ENCODE measurements at places on chromosomes 3 and 15. TPM values are rescaled to one million over a fixed set of nuclear protein-coding genes. Genes with fewer than 3 reads are reported as not detected.

DNA sequence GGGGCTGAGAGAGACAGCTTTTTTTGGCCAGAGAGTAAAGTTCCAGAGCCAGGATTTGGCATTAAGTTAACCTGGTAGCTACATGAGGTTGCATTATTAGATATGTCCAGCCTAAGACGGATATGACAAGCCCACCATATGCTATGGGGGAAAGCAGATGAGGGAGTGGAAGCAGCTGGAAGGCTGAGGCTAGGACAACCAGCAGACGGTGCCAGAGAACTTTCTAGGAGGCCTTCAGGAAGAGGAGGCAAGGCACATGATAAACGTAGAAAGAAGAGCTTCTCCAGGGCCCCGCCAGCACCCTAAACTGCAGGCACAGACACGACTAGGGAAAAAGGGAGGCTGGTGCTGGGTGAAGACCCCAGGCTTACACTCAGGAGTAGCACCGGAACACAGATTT is 87.0 kb downstream of the CTNNB1 start:
- DNase-seq: no peak

GRCh38 chr3:45719655-45720487 is 30.7 kb downstream of the SACM1L start:
- peak; percentile 40 for DNase-seq

DNA sequence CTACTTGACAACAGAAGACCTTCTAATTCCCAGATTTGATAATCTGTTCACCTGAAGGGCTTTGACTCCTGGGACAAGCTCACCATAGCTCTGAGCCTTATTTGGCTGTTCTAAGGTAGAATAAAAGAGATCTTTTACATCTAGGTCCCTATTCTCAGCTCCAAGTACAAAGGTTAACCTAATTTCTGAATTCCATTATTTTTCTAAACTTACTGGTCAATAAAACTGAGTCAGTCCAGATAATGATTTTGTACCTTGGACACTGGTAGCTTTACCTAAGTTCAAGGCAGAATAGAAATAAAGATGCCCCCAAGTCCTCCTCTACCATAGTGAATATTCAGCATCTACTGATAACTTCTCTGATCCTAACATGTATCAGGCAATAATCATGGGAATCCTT is 81.8 kb upstream of the MEX3B start:
- DNase-seq: no peak

GRCh38 chr3:100029689-100030088 is 84.6 kb downstream of the FILIP1L start:
- no peak for DNase-seq

- DNase-seq: no peak
Observed at GRCh38 chr15:63918317-63918672, 84.5 kb upstream of the HERC1 start.

DNA sequence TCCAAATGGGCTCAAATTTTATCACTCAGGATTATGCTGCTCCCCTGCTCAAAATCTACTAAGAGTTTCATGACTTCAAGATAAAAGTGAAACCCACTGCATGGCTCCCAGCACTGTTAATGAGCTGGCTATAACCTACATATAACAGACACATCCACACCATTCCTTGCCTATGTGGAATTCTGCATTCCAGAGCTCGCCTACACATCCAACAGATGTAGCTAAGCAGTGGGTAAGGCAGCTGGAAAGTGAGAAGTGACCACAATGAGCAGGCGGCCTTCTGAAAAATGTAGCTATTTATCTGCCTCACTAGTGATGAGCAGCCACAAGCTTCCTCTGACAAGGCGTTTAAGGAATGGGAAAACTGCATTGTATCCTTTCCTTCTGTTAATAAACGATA is 92.0 kb upstream of the TRIM42 start:
- no peak for DNase-seq

DNA sequence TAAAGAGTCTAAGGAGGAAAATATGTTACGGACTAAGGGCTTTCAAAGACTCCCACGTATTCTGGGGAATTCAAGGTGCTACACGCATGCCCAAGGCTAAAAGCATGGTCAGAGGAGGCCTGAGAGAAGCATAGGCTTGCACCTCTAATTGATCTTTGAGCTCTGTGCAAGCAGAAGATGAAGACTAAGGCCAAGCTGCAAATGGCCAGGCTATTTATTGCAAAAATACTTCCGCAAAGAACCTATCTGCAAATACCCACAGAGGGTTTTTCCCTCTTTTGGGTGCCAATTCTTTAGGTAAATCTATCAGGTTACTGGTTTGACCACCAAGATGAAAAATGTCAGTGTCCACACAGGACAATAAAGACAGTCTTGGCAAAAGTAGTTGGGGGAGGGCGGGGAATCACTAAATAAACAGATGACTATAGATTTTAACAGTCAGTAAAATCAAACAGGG is 119.5 kb downstream of the STAG1 start:
- DNase-seq: no peak

DNA sequence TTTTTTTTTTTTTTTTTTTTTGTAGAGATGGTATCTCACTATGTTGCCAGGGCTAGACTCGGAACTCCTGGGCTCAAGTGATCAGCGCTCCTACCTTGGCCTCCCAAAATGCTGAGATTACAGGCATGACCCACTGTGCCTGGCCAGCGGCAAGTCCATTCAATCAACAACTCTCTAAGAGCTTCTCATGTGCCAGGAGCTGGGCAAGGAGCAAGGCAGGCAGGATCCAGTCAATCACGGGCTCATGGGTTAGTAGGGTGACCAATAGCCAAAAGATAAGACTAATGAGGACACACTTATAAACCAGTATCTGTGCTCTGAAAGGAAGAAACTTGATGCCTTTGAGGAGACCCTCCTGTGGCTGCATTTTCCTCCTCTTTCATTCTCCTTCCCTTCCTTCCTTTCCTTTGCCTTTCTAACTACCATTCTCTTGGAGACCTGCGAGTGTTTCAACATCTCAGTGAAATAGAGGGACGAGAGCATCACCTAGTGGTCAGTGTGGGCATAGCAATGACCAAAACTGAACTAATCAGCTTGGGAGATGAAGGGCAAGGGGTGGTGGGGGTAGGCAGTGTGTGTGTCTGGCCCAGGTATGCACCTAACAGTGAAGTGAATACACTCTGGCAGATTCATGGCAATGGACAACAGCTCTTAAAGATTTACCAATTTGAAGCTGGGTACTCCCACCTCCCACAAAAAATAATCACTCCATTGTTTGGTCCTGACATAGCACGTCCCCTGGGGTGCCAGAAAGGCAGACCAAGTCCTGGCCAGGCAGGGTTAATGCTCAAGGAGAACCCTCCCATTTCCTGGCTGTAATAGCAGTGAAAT is 6.3 kb downstream of the RPP25 start:
- DNase-seq: peak; percentile 91

DNA sequence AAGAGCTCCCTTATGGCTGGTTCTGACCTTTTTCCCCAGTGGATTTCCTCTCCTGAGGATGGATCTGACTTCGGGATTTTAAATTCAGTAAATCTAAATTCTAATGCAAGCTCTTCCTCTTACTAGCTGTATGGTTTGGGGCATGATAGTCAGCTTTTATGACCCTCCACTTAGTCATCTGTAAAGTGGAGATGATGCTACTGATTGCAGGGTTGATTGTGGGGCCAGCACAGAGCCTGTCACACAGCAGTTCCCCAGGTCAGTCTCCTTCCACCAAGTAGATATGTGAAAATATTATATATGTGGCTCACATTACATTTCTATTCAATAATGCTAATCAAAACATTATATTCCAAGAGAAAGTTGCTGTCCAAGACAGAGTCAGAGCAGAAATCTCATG is 141.3 kb upstream of the UBE2E1 start:
- DNase-seq: no peak

- no peak for DNase-seq
Observed at GRCh38 chr15:49865925-49866757, 245.3 kb downstream of the DTWD1 start.

DNA sequence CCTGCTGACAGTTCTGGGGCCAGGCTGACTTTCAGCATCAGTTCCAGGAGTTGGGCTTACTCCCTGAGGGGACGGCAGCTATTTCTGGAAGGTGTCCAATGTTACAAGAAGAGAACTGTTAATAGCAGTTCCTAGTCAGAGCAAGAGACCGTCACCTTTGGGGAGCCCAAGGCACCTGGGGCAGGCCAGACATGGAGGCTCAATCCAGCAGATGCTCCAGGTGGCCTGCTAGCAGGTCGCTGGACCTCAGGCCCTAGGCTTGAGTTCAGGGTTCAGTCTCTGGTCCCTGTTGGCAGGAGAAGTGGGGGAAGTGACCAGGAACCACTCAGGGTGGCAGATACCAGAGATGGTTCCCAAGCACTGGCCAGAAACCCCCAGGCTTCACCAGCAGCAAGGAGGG is 25.9 kb downstream of the C3orf20 start:
- no peak for DNase-seq

- DNase-seq: no peak
Observed at GRCh38 chr15:57972864-57973263, 92.6 kb downstream of the ALDH1A2 start.

Gene PRSS50
- total RNA-seq: not detected

Gene GOLGA8J
- total RNA-seq: not detected

Gene ZCWPW2
- 1.7 TPM for total RNA-seq

Gene GOLGA6L7
- total RNA-seq: not detected

Gene TMEM45A
- 2.9 TPM for total RNA-seq

Gene EPHB3
- 31.6 TPM for total RNA-seq

Gene C15orf62
- total RNA-seq: not detected

Gene ADIPOQ
- total RNA-seq: not detected

Gene PPM1L
- total RNA-seq: 45.1 TPM
